ENCODE measurements at places on chromosomes 7 and 10.

DNA sequence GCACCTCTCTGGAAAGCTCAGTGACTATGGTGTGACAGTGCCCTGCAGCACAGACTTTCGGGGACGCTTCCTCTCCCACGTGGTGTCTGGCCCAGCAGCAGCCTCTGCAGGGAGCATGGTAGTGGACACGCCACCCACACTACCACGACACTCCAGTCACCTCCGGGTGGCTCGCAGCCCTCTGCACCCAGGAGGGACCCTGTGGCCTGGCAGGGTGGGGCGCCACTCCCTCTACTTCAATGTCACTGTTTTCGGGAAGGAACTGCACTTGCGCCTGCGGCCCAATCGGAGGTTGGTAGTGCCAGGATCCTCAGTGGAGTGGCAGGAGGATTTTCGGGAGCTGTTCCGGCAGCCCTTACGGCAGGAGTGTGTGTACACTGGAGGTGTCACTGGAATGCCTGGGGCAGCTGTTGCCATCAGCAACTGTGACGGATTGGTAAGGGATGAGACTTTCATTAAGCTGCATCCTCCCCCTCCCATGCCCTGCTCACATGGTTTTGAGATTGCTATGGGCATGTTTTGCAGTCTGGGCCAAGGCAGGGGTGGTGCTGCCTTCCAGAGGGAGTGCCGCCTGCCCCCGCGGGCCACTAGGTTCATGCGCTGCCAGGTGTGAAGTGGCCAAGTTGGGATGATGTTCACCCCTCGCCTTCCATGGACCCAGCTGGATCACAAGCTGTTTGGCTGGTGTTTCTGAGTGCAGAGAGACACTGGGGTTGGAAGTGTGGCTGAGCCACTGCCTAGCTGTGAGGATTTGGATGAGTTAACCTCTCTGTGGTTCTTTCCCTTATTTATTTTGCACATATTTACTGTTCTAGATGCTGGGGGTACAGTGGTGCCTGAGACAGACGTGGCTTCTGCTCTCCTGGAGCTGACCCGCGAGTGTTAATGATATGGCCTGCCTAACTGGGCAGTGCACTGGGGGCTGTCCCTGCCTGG lies 2.5 kb downstream of the ADAMTS14 start:
- DNase-seq: no peak

DNA sequence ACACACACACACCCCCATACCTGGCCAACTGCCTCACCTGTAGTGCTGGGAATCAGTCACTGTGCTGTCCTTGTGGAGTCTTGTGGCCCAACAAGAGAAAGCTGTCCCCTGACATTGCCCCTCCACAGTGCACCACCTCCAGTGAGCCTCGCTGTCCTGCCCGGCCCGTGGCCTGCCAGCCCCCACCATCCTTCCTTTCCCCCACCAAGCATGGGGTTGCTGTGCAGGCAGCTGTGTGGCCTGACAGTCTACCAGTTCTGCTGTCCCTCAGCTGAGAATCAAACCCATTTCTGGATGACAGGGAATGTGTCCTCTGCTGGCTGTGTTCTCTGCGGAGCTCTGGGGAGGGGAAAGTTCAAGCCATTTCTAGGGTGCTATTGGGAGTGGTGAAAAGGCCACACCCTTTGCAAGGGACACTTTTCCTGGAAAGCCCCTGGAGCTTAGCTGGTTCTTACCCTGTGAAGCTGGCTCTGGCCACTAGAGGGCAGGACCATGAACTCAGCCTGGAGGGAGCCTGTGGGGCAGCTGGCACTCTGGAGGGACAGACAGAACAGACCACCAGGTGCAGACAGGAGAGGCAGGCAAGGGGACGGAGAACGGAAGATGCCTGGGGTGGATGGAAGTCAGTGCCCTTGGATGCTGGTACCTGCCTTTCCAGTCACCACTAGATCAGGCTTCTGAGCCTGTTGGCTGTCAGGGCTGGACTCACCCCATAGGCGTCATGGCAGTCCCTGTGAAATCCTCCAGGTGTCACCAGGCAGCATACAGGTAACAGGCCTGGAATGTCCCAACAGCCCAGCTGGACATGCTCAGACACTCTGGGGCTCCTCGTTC lies 10.5 kb upstream of the MTPAP start:
- no peak for DNase-seq

DNA sequence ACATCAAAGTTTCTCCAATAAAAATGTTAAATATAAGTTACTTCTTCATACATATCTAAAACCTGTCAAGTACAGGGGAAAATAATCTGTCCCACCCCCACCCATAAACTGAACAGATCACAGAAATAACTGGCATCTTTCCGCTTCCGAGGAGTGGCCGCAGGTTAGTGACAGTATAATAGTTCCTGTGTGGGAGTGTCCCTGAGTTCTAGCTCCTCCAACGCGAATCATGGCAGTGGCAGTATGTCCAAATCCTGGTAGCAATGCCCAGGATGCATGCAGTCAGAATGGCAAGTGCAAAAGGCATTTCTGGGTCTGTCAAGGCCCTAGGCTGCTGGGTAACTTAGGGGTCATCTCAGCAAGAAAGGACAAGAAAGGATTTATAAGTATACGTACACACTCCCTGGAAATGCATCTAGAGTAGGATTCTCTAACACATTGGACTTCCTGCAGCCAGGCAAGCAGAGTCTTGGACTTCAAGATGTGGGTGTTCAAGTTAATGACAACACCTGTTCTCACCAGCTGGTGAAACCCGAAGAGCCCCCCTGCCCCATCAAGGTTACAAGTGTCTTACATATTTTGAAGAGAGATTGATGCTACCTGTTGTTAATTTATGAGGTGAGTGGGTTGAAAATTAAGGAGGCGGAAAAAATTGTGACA lies 94.4 kb upstream of the COL1A2 start:
- DNase-seq: no peak

DNA sequence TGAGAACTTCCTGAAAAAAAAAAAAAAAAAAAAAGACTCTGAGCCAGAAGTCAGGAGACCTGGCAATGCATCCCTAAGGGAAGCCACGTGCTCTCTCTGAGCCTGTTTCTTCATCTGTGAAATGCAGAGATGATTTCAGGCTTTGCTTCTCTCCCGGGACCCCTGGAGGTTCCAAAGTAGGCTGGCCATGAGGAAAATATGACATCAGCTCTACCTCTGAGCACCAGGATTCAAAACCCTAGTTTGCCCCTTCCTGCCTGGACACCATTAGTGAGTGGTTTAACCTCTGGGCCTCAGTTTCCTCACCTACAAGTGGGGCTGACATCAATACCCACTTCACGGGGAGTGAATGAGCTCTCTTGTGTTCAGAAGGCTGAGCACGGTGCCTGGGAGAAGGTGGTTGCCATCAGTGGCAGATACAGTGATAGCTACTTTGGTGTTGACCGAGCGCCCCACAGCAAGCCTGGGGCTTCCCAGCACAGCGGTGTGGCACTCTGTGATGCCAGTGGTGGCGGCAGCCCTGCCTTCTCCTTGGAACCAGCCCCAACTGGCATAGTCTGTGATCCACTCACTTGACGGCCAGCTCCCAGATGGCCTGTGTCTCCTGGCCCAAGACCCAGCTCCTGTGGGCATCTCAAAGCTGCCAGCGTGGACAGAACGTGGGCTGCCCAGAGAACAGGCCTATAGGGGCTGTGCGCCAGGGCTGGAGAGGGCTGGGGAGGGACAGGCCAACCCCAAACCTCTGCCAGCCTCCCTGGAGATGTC lies 153.1 kb upstream of the UNC5B start:
- no peak for DNase-seq

- no peak for DNase-seq
Observed at GRCh38 chr7:51077316-51077986, 239.2 kb downstream of the COBL start.

DNA sequence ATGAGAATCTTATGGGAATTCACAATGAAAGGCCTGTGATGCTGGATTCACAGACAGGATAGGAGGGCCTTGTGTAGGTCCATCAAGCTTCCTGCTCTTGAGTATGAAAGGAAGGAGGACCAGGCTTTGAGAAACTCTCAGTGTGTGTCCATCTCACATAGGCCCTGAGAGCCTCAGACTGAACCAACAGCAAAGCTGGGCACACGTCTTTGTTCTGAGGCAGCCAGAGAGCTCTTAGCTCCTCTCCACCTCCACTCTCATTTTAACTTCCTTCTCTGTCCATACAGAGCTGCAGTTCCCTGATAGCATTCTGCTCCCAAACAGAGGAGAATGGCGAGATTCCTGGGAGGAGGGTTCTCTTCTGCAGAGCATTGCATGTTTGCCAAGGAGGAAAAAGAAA lies 515.6 kb downstream of the CALN1 start:
- DNase-seq: no peak

- no peak for DNase-seq
Observed at GRCh38 chr10:124652200-124652599, 92.0 kb downstream of the FAM53B start.
